ENCODE measurements at places on chromosomes 3 and 15.

- DNase-seq: peak; percentile 19
These were observed 86.3 kb downstream of the CNTN6 start for GRCh38 chr3:1179146-1179545.

DNA sequence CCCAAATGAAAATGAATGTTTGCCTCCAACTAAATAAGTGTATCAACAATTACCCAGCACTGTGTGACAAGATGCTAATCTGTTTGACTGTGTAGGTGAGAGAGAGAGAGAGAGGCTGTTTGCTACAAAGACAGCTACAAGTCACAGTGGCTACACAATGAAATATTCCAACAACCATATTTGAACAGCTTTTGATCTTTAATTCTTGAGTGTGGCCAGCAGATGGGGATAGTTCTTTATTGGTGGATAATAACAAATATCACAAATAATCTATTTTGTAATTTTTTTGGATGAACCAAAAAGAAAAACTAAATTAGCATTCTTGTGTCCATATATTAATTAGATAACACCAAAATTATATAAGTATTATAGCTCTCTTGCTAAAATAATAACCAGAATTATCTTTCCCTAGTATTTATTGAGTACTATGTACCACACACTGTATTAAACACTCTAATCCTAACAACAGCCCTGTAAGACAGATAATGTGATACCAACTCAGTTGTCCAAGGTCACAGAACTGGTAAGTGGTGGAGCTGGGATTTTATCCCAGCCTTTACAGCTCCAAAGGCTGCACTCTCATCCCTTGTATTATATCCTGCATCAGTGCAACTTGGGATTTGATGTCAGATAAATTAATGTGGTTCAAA is 61.9 kb upstream of the C3orf80 start:
- peak; percentile 18 for DNase-seq

DNA sequence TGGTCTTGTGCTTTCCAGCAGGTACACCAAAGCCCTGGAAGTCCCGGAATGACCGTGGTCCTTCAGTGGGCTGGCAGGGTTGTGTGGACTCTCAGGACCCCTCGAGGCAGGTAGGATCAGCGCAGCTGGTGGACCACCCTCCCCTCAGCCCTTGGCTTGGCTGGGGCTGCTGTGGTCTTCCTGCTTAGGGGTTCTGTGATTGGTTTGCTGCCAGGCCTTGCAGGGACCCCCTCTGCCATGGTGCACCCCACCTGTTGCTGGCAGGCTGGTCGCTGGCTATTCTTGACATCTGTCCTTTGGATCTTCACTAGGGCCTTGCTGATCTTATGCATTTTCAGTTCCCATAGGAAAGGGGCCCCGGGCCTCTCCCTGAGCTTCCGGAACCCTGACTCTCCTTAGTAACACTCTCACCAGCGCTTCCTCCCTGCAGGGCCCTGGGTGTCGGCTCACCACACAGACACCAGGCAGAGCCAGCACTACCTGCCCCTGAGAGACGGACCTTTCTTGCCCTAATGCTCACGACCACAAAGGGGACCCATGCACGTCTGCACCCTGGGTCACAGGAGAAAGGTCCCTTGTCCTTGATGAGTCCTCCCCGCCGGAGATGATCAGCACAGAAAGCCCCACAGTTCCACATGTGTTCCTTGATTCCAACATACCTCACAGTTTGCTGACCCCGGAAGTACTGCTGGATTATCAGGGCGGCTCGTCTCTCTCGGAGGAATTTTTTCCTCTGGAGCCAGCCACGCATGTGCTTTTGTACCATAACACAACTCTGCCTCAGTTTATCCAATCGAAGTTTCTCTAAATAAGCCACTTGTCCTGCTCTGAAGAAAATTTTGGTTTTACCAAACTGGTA is 51.7 kb downstream of the MYO5C start:
- no peak for DNase-seq

DNA sequence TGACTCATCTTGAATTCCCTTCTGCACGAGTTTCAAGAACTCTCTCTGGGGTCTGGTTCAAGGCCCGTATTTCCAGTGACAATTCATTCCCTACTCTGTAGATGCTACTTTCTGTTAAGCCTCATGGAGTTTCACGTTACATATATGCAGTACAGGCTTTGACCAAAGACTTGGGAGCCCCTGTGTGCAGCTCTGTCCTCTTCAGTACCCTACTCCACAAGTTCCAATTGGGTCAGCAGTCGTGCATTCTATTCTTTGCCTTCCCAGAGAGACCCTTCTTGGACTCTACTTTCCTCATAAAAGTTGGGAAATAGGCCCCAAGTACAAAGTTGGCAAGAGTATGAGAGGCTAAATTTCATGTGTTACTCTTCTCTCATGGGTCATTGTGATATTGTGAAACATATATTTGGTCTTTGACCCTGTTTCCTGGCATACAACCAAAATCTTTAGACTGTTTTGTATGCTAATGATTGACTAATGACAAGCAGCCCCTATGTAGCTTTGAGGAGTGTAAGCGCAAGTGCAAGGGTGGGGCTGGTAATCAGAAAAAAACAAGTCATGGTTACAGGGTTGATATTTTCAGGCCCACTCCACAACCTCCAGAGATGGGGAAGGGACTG is 15.0 kb upstream of the CCDC50 start:
- no peak for DNase-seq

GRCh38 chr3:28295898-28296490 is 52.5 kb upstream of the ZCWPW2 start:
- no peak for DNase-seq

GRCh38 chr15:35622641-35623340 is 76.8 kb upstream of the DPH6 start:
- no peak for DNase-seq

DNA sequence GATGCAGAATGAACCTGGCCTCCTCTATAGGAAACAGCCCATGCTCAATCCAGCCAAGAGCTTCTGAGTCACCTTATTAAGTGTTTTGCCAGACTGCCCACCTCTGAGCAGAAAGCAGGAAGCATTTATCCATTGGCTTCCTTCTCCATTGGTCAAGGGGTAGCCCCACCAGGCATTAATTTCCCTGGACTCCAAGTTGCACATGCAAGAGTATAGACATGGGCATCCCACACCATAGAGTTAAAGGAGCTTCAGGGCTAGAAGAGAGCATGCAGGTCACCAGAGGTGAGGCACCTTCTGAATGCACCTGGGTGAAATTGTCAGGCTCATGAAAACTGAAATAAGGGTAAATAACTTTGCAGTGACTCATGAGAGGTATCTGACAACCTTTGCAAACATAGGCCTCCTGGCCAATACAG is 230.8 kb upstream of the STAC start:
- no peak for DNase-seq

DNA sequence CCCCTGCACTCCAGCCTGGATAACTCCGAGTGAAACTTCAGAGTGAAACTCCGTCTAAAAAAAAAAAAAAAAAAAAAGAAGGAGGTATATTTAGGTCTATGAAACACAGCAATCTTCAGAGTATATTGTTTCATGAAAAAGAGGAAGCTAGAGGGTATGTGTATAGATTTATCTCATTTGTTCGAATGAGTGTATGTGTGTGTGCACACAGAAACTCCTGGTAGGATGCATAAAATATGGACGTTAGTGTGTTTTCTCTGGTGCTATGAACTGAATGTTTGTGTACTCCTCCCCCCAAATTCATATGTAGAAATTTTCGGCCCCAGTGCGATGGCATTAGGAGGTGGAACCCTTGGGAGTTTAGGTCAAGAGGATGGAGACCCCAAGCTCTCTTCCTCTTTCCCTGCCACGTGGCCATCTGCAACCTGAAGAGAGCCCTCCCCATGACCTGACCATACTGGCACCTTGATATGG is 98.6 kb upstream of the KLF13 start:
- no peak for DNase-seq

- no peak for DNase-seq
These were observed 93.8 kb downstream of the CMSS1 start for GRCh38 chr3:99911433-99911832.

- no peak for DNase-seq
These were observed 12.8 kb upstream of the MTMR10 start for GRCh38 chr15:31004220-31004733.

DNA sequence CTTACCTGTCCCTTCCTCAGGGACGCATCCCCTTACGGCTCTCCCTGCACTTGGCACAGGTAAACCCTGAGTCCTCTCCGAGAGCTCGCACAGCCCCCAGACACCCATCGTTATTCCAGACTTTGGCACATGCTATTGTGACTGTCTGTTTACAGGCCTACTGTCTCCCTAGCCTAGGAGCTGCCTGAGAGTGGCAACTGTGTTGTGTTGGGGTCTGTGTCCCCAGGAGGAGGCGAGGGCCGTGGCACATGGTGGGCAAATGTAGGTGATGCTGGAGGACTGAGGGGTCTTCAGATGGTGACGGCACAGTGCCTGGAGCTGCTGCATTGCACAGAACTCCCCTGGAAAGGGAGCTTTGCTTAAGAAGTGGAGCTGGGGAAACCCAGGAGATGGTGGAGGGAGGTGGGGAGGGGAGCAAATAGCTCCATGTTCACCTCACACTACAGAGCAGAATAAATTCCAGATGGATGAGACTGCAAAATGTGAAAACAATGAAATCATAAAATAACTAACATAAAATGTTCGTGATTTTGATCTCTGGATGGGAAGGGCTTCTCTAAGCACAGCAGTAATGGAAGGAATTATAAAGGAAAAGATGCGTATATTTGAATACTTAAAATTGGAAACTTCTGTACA is 96.5 kb downstream of the SMAD6 start:
- peak; percentile 73 for DNase-seq

DNA sequence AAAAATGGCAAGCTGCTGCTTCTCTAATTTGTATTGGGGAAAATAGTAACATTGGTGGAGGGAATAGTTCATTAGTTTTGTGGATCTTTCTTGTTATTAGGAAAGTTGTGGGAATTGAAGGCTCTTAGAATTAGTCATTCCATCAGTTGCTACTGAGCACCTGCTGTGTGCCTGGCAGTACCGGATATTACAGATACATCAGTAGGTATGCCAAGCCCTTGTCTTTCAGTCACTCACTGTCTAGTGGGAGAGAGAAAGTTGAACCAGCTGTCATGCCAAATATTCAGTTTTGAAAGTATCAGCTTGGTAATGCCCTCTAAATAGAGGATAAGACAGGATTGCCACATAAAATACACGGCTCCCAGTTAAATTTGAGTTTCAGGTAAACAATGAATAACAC is 32.5 kb downstream of the IGSF10 start:
- DNase-seq: no peak

GRCh38 chr3:171770689-171771620 is 39.3 kb downstream of the PLD1 start:
- peak; percentile 43 for DNase-seq

- DNase-seq: no peak
These were observed 264.2 kb downstream of the ROBO2 start for GRCh38 chr3:77303955-77304699.

DNA sequence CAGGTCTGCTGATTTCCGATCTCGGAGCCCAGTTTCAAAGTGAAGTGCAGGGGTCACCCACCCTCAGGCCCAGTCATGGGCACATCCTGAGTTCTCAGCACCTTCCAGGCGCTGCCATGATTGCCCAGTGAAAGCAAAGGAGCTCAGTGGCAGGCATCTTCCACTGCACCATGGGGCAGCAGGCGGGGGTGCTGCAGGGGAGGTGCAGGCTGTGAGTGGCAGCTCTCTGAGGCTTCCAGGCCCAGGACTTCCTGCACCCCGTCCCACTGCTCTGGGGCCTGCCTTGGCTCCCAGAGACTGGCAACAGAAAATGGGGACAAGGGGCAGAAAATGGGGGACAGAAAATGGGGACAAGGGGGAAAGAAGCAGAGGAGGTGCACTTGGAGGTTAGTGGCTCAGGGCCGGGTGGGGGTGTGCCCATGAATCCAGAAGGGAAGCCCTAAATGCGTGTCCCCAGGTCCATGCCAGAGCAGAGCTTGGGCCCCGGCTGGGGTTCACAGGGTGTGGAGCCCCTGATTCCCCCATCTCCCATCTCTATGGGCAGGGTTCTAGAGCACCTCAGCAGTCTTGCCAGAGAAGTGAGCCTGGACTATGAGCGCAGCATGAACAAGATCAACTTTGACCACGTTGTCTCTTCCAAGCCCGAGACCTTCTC is 28.0 kb downstream of the DNAH1 start:
- no peak for DNase-seq

DNA sequence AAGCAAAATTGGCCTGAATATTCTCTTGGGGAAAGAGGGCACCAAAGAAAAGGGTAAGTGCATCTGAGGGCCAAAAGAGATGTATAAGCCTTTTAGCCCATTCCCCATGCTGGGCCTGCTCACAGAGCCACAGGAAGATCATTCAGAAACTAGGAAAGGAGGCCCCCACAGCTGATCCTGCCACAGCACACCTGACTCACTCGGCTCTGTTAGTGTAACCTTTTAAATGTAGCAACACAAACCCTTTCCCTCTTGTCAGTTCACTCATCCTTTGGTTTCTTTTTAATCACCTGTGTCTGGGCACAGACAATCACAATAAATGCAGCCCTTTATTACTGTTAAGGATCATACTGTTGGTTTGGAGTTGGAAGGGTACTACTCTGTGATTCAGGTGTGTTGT is 69.9 kb downstream of the PDCD6IP start:
- DNase-seq: no peak

GRCh38 chr3:126979046-126979628 is 3.8 kb upstream of the PLXNA1 start:
- no peak for DNase-seq

- DNase-seq: no peak
These were observed 8.2 kb upstream of the ATP13A3 start for GRCh38 chr3:194494951-194495374.

Data from fibroblast of skin of left quadriceps (primary cell).